Stromal cell of bone marrow (primary cell): ENCODE measurements at places on chromosomes 1 and 21.
A peak's percentile ranks its signal among the peaks of the same experiment; 100 is the strongest.

DNA sequence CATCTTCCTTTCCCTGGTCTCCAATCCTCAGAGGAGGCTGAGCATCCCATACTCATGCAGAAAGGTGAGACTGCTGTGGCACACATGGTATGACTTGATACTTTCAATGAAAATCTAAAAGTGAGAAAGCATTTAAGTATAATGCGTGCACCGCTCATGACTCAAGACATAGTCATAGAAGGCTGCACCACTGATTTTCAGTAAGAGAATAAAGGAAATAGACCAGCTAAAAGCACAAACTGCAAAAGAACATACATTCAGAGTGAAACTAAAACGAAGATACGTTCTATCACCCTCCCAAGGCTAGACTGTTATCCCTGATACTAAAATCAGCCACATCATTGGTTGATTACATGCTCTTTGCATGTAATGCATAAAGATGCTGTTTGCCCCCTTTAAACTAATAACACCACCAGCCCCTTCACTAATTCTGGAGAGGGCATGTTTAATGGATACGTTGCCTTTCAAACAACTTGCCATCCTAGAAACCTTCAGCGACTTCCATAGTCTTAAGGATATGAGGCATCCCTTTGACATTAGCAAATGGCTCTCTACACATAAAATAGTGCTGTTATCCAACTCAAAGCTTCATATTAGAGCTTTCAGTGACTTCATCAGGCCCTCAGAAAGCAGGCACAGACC, 2.1 kb downstream of the PLD5 start:
- DNase-seq = no peak

DNA sequence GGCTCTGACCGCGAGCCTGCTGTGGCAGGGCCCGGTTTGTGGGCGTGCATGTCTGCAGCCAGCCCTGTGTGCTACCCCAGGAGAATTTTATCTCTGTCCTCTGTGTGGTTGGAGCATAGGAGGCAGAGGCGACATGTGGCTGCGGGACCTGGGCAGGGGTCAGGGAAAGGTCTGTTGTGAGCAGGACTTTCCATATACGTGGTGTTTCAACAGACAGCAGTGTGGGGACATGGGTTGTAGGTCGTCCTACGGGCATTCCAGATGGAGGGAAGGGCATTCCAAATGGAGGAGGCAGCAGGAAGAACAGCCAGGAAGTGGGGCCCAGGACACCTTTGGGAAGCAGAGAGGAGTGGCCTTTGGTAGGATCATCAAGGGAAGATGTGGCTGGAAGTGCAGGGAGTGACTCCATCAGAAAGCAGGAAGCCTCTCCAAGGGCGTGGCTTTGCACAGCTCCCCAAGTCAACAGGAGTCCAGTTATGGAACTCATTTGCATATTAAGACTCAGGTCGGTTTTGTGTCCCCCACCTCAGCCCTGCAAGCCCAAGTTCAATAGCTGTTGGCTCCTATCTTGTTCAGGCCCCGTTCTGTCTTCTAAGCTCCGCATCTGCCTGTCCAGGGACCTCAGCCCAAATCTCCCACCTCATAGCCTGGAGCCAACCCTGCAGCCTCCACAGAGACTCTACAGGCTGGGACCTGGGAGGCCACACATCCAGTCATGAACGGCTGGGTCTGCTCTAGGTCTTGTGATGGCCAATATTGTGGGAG, 309.1 kb downstream of the MATN1 start:
- DNase-seq = no peak

GRCh38 chr1:216700779-216701178, 22.4 kb downstream of the ESRRG start:
- DNase-seq = no peak

DNA sequence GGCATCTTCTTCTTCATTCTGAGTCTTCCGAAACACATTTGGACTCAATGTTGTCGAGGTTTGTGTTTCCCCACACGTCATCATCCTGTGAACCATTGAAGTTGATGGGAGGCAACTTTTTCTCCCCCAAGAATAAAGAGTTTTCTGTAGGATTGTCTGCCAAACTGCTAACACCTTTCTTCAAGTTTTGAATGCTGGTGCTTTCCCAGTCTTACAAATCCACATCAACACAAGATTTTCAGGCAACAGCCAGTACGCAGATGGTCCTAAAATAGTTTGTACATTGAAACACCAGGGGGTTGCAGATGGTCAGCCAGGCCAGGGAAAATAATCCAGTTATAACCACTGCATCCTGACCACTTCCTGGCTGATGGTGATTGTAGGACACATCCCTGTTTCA, 187.9 kb downstream of the DISC1 start:
- no peak for DNase-seq

DNA sequence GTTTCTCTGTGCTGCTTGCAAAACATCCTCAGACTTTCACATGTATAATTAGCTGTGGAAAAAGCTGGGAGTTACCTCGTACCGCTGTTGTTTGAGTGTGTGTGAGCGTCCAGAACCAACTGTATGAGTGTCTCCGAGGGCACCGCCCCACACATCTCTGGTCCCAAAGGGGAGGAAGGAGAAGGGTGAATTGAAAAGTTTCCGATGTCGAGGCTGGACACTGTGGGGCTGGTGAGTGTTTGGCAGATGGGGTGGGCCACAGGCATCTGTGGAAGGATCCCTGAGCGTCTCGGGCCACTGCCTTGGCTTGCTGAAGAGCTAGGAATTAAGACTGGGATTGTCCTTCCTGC, 1.2 kb downstream of the ATP2B4 start:
- DNase-seq = peak; percentile 33

DNA sequence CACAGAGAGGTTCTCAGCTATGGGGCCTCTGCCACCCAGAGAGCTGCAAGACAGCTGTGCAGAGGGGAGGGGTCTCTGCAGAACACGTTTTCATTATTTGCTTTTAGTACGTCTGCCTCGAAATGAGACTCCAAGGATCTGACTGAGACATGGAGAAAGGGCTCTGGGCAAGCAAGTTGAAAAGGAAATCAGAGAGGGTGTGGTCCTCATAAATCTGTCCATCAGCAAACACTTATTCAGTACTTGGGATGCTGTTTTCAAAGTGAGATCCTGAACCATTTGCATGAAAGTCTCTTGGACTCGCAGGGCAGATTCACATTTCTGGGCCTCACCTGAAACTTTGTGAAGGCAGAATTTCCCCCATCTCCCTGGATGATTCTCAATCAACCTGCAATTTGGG, 197.4 kb upstream of the GALNT2 start:
- DNase-seq = no peak

DNA sequence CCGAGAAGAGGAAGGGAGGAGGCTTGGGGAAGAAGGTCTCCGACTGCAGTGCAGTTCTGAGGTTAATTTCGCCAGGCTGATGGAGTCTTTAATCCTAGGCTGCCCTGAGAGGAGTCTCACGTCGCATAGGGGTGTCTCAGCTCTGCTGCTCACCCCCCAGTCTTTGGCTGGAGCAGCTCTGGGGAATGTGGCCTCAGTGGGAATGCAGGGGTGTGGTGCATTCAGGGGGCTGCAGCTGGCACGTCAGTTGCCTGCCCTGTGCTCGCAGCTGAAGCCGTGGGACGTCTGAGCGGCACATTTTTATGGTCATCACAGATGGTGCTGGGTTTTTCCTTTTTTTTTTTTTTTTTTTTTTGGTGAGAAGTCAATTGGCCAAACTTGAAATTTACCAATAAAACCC, 38.2 kb downstream of the ACTN2 start:
- no peak for DNase-seq

- DNase-seq = no peak
Measured at GRCh38 chr1:9792156-9793042, 31.4 kb downstream of the CLSTN1 start.

- no peak for DNase-seq
Measured at GRCh38 chr1:228794173-228794572, 58.9 kb downstream of the RHOU start.

- DNase-seq = no peak
Measured at GRCh38 chr1:97034651-97035050, 313.1 kb downstream of the PTBP2 start.

GRCh38 chr1:9249534-9250410, 15.2 kb downstream of the H6PD start:
- no peak for DNase-seq

DNA sequence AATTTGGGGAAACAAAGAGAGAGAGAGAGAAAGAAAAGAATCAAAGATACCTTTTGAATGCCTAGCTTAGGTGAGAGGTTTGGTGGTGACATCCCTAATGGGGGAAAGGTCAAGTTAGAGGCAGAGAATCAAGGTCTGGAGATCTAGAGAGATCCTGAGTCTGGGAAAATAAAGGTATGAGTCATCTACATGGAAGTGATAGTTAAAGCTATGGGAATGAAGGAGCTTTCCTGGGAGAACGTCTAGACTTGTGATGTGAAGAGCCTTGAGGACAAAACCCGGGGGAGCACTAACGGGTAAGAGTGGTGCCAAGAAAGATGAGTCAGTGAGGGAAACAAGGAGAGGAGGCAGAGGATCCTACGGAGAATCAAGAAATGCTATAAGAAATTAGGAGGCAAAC, 110.8 kb upstream of the RUNX1 start:
- DNase-seq = peak; percentile 62

DNA sequence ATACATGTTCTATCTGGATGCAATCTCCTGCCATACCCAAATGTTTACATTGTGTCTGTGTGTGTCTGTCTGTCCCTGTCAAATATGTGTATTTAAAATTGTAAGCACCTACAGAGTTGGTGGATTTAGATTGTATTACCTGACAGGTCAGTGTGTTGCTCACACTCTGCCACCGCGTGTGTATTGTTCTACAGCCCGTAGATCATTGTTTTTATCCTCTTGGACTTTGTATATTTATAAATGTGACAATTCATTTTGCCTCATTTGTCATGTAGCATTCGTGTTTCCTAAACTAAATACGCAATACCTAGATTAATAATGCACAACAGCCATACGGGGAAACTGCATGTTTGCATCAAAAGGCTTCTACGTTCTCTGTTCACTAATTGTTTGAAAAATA, 634 bp downstream of the ALG14 start:
- DNase-seq = no peak

GRCh38 chr1:203686091-203686632, 59.5 kb downstream of the ATP2B4 start:
- DNase-seq = no peak

- no peak for DNase-seq
Measured at GRCh38 chr1:234222561-234223280, 150.5 kb upstream of the COA6 start.

DNA sequence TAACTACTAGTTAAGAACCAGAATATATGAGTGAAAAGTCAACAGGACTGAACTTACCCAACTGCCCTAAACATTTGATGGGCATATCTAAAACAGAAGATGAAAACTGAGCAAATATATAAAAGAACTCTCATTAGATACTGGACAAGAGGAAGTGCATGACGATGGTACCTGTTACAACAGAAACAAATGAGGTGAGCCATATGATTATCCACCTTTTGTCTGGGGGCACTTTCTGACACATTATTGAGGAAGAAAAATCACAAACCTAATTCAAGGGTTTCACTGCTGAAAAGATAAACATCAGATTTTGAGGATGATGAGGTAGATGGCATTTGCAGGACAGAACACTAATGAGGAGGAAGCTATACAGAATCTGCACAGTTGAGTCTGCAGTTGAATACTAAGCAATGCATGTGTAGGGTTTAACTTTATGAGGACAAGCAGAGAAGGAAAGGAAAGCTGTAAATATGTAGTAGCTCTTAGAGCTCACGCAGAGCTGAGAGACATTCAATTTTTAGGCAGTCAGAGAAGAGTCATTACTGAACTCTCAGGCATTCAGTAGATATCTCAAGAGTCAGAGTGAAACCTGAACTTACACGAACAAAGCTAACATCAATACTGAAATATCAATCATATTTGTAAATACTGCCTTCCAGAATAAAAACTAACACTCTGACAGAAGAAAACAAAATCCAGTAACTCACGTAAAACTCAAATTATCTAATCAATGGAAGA, 262.1 kb downstream of the AKT3 start:
- no peak for DNase-seq

DNA sequence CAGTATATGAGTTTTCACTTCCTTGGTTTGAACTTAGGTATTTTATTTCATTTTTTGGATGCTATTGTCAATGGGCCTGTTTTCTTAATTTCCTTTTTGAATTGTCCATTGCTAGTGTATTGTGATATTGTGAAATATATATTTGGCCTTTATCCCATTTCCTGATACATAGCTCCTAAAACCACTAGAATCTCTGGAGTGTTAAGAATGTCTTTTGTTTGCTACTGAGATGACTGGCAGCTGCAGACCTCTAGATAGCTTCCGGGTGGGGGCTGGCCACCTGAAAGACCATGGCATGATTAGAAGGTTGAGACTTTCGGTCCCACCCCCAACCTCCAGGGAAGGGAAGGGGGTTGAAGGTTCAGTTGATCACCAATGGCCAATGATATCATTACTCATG, 245.4 kb downstream of the KCNJ6 start:
- DNase-seq = peak; percentile 25

GRCh38 chr1:92323473-92324453, 24.9 kb downstream of the RPAP2 start:
- no peak for DNase-seq

- DNase-seq = no peak
Measured at GRCh38 chr1:96752394-96752793, 30.8 kb downstream of the PTBP2 start.

GRCh38 chr1:158327481-158327880, 3.9 kb downstream of the CD1B start:
- no peak for DNase-seq

DNA sequence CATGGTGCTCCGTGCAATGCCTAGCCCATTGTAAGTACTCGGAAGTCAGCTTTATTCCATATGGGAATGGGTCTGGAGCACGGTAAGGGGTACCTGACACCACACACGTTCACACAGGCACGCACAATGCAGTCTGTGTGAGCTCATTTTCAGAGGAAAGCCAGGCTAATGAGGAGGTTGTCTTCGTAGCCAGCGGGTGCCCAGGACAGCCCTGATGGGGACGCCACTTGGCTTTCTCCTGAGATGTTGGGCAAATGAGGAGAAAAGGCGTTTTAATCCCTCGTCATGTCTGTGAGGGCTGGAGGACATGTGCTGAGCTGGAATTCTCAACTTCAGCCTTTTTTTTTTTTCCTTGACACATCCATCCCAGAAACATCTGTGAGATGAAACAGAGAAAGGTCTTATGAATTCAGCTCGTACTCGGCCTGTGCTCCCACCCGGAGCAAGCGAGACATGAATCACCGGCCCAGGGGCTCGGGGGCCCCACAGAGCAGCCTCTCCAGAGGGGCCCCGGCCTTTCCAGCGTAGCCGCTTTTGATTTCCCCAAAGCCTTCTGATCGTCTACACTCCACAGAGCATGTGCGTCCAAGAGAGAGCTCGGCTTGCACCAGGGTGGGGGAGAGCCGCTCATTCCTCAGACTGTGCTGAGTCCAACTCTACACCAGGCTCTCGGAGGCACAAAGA, 125.1 kb downstream of the EPHB2 start:
- no peak for DNase-seq

DNA sequence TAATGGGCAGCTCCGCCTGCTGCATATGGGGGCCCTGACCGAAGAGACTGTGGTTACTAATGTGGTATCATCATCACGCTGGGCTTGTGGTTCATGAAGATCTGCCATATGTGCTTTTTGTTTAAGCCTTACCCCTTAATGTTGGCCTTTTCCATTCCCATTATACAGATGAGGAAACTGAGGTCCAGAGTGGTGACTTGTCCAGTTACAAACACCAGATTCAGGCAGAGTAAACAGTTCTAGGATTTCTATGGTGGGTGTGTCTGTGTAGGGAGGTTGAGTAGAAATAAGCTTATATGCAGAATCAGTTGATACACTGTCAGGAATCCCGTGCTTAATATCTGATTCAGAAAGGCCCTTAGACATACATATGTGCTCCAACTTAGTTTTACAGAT, 691 bp downstream of the UTP11 start:
- DNase-seq = no peak
